ENCODE measurements at places on chromosomes 6 and 20. TPM values are rescaled to one million over a fixed set of nuclear protein-coding genes. Genes with fewer than 3 reads are reported as not detected.

- DNase-seq = peak; percentile 28
Observed at GRCh38 chr20:43576108-43576507, 14.6 kb upstream of the IFT52 start.

DNA sequence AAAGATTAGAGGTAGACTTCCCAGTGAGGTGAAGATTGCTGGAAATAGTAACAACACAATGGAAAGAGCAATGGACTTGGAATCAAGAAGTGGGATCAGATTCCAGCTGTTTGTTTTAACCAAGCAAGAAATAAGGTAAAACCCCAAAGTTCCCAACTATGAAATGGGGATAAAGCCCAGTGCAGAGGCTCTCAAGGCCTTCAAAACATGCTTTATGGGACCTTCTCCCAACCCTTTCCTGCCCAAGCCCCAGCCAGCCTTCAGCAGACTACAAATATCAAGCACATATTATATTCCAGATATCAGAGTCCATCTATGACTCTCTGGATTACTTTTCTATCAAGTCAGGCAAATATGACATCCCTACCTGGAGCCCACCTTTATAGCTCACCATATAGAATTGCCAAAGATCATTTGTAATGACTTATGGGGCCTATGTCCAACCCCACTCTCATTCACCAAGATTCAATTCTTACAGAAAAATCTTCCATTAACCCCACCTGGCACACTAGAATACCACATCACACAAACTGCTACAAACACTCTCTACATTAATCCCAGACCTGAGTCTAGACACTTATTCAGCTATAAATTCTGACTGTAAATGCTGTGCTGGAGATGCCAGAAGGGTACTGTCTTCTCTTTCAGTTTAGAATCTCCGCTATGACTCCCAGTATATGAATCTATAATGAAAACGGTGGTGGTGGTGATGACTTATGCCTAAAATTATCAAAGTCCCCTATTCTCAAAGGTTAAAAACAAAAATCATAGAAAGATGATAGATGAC, 6.1 kb downstream of the DDX39B start:
- no peak for DNase-seq

GRCh38 chr6:140774080-140774505, 1358.6 kb upstream of the GJE1 start:
- peak; percentile 82 for DNase-seq

DNA sequence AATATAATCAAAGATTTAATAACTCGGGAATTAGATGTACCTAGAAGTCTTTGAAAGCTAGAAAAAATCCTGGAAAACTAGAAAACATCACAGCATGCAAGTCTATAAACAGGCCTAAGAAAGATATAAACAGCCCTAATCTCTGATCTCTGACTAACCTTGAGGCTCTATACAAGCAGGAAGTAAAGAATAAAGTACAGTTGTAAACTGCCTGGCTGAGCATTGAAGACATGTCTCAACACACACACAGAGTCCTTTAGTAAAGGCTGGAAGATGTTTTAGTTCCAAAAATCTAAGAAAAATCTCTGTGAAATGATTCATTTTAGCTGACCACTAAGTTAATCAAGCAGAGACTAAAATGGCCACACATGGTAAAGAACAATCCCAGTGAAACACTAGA, 774.5 kb downstream of the EYS start:
- peak; percentile 63 for DNase-seq

- no peak for DNase-seq
Observed at GRCh38 chr6:122758927-122759334, 20.6 kb upstream of the FABP7 start.

- peak; percentile 74 for DNase-seq
Observed at GRCh38 chr6:70706491-70707123, 38.9 kb downstream of the SMAP1 start.

DNA sequence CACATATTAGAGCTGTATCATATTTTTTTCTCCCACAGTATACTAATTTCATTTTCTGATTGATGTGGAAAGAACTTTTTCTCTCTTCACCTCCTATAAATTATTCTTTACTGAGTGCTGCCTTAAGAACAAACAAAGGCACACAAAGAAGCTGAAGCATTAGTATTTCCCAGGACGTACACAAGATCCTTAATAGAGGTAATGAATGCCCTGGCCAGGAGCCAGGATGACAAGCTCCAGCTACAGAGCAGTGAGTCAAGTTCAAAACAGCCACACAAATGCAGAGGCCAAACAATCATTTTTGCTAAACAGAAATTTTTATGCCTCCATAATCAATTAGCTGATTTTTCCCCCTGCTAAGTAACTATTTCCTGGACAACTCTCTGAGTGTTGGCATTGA, 639.6 kb downstream of the EPHA7 start:
- peak; percentile 35 for DNase-seq

PPP1R14C gene
- total RNA-seq = not detected

SEMG1 gene
- total RNA-seq = not detected
